Osteocyte (in vitro differentiated cells): ENCODE measurements at places on chromosomes 13 and 19. TPM values are rescaled to one million over a fixed set of nuclear protein-coding genes. Genes with fewer than 3 reads are reported as not detected.
A peak's percentile ranks its signal among the peaks of the same experiment; 100 is the strongest.

MCF2L gene
- total RNA-seq, result 4.3 and 5.6 TPM in 2 replicates

- DNase-seq, result no peak
These were observed 15.4 kb upstream of the CHAMP1 start for GRCh38 chr13:114298866-114299265.

ZNF837 gene
- 2.5 and 3.0 TPM in 2 replicates for total RNA-seq

TNNT1 gene
- not detected in 2 replicates for total RNA-seq

DNA sequence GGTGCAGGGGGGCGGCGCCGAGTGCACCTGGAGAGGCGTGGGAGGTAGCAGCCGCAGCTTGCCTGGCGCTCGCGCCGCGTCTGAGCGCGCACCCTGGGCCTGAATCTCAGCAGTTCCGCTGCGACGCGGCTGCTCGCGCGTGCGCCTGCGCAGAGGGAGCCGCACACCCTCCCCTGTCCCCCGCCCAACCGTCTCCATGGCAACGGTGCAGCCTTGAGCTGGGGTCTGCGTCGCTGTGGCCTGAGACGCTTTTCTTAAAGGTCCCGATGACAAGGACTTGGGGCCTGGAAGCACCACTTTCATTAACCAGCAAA lies at the start of gene PNMA8B:
PNMA8B (minus strand) TSS at position 82 of the 314 bp plus-strand sequence. CDS start 402 bp downstream, outside the sequence.
- peak; percentile 89 for DNase-seq

DNA sequence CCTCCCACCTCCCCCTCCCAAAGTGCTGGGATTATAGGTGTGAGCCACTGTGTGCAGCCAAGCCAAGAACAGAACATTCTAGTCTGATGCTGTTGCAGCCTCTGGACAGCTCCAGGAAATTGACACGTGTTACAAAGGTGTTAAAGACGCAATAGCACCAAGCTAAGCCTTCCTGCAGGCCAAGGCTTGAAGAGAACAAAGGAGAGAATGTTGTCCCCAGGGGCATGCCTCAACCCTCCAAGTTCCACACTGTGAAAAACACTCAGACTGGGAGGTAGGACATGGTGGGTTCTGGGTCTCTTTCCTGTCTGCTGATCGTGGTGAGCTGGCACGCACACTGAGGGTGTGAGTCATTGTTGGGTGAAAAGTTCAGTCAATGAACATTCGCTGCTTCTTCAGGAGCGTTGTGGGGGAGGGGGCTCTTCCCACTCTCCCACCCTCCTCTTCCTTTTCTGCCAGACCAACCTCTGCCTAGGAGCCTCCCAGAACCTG lies 5.3 kb upstream of the PTPRS start:
- DNase-seq, result no peak
